Urinary bladder (tissue), 4 donors: ENCODE measurements at places on chromosomes 6 and 20. TPM values are rescaled to one million over a fixed set of nuclear protein-coding genes. Genes with fewer than 3 reads are reported as not detected.

GRCh38 chr6:157428427-157429202 lies 47.6 kb downstream of the ZDHHC14 start:
- no peak for DNase-seq

SLC2A10 gene
- total RNA-seq: 36.6 TPM

- no peak for DNase-seq
Observed at GRCh38 chr20:38447931-38448675, 13.0 kb upstream of the SNHG17 start.

DNA sequence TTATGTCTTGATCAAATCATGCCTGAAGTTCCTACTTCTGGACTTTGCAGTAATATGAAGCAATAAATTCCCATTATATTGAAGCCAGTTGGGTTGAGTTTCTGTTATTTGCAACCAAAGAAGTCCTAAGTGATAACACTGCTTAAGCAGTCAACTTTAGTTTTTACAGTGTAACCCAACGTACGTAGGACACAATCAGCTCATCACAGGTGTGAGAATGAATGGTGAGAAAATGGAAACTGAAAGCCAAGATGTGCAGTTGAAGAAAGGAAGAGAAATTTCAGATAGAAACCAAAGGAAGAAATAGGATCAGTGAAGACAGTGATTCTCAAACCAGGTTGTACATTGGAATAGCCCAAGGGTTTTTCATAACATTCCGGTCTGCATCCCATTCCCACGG lies 211.4 kb upstream of the ZFP64 start:
- no peak for DNase-seq

DNA sequence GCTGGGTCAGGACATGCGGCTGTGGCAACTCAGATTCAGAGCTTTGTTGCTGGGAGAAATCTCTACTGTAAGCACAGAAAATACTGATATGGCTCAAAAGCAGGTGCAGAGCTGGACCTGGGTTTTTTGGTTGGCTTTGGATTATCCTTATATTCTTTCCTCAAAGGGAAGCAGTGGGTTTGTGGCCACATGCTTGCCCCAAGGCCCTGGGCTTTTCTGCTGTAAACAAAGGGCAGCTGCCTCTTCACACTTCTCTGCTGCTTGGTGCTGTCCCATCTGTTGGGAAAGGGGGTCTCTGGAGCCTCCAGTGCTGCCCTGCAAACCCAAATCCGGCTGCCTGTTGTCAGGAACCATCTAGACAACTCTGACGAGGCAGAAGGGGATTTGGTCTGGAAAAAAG lies 52.4 kb downstream of the ANKRD6 start:
- DNase-seq: no peak

DNA sequence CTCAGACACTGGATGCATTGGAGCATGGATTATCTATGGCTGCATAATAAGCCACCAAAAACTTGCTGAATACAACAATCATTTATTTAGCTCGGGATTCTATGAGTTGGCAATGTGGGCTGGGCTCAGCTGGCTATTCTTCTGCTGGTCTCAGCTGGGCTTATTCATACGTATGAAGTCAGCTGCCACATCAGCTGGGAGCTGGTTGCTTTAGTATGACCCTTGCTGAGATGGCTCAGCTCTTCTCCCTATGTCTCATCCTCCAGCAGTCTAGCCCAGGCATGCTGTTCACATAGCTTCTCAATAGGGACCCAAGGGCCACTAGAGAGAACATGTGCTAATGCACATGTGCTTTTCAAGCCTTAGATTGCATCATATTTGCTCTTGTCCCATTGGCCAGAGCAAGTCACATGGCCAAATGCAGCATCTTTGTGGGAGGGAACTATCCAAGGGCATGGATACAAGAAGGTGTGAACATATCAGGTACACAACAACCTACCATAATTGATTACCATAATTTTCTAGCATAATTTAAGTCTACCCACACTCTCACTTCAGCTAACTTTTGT lies 444.6 kb downstream of the KIF16B start:
- DNase-seq: no peak

GRCh38 chr6:117078624-117079023 lies 186.7 kb upstream of the VGLL2 start:
- no peak for DNase-seq

DNA sequence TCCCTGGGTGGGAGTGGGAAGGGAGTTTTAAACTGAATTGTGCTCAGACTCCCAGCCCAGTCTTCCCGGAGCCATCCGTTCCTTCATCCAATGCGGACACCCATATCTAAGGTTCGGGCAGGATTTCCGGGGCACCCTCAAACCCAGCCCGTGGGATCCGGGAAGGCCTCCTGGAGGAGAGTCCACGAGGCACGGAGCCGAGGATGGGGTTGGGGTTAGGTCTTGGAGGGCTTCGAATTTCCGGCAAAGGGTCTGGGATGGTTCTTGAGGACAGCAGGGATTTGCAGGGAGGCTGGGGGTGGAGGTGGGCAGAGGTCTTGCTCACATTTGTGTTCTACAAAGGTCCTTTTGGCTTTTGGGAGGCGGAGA lies 49.5 kb upstream of the SLC32A1 start:
- DNase-seq: no peak

GRCh38 chr6:134464690-134465411 lies 146.9 kb upstream of the SGK1 start:
- DNase-seq: no peak
